IPS-NIHi11 (cell line): ENCODE measurements at places on chromosomes 1 and 21.

DNA sequence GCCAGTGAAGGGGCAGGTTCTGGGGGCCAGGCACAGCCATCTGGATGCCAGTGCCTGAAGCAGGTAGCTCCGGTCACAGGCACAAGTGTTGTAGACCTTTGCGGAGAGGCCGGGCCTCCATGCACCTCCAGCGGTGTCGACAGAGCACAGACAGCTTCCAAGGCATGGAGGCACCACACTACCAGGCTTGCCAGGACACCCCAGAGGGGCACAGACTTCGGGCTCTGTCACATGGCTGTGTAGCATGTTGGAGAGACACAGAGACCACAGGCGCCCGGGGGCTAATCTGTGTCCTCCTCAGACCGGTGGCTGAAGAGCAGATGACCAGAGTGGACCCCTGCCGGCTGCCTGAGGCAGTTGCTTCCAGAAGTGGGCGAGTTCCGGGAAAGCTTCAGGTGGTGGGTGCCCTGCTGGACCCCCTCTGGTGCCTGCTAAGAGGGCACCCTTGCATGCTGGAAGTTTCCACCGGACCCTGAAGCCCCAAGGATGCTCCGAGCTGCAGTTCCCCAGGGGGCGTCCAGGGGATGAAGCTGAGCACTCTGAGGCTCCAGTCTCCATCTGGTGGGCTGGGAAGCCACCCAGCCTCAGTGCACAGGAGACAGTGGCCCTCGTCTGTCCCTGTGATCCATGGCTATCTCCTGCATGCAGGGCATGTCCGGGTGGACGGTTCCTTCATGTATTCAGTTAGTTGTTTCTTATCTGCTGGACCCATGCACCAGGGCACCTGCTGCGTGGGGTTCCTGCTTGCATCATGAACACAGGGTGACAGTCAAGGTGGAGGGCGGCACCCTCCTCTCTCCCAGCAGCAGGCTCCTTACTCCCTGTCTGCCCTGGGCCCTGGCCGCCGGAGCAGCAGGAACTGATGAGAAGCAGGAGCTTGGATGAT, 82.4 kb downstream of the OBSCN start:
- DNase-seq = no peak

DNA sequence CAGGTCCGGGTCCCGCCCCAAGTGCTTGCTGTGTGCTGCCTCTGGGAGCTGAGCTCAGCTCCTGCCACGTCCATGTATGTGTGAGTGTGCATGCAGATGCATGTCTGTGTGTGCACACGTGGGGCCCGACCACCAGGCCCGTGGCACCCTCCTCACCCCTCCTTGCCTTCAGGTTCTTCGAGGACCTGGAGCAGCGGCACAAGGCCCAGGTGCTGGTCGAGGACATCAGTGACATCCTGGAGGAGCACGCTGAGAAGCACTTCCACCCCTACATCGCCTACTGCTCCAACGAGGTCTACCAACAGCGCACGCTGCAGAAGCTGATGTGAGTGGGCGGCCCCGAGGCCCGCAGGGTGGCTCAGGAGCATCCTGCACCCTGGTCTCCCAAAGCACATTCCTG, 18.4 kb downstream of the ARHGEF16 start:
- DNase-seq = no peak

GRCh38 chr1:168235548-168235885, 9.7 kb downstream of the SFT2D2 start:
- DNase-seq = no peak

DNA sequence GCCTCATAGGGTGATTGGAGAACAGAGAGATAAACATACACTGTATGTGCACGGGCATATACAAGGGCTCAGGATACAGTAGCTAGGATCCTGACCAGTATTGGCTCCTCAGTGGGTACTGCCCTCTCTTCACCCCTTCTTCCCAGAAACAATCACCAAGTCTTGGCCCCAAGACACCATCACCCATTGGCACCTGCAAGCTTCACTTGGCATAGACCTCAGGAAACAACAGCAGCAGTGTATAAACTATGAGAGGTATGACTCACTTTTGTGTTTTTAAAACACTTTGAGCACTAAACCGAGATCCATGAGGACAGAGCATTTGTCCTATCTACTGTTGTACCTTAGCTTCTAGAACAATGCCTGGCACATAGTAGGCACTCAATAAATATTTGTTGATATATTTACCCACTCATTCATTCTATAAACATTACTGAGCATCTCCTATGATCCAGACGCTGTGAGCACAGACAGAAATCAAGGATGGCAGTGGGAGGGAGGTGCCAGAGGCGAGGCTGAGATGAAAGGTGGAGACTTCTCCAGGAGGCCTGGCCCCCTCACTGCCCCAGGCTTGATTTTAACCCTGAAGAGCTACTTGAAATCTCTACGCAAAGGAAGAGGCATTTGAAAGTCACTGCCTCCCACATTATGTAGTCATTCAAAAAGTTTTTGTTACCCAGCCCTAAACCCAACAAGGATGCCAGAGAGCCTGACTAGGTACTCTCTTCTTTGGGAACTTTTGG, 95.2 kb downstream of the CAMK2N1 start:
- no peak for DNase-seq

GRCh38 chr1:241518476-241519307, 863 bp downstream of the FH start:
- DNase-seq = peak; percentile 32

- DNase-seq = no peak
Measured at GRCh38 chr21:46182548-46183336, 1.5 kb downstream of the SPATC1L start.

DNA sequence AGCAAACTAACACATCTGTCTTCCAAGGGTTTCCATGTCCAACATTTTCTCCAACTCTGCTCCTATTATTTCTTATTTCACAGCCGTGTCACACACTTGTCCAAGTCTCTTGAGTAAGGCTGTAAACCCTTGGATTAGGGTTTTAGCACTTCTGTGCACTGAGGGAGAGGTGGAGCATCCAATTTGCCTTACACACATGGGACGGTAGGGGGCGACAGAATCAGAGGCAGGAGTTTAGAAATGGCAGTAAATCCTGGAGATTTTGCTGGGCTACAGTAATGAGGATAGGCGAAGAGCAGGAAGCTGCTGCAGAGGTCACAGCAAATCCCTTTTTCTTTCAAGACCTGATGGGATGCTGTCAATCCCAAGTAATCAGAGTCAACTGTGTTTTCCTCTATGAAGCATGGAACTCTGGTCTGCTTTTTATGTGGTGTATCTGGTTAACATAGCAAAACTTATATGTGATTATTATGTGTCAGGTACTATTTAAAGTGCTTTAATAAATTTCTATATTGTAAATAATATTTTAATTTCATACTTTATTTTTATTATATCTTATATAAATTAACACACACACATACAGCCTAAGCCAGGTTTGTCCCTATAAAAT, 15.4 kb upstream of the LCE5A start:
- no peak for DNase-seq

- DNase-seq = no peak
Measured at GRCh38 chr1:159012495-159012894, 2.8 kb downstream of the IFI16 start.

DNA sequence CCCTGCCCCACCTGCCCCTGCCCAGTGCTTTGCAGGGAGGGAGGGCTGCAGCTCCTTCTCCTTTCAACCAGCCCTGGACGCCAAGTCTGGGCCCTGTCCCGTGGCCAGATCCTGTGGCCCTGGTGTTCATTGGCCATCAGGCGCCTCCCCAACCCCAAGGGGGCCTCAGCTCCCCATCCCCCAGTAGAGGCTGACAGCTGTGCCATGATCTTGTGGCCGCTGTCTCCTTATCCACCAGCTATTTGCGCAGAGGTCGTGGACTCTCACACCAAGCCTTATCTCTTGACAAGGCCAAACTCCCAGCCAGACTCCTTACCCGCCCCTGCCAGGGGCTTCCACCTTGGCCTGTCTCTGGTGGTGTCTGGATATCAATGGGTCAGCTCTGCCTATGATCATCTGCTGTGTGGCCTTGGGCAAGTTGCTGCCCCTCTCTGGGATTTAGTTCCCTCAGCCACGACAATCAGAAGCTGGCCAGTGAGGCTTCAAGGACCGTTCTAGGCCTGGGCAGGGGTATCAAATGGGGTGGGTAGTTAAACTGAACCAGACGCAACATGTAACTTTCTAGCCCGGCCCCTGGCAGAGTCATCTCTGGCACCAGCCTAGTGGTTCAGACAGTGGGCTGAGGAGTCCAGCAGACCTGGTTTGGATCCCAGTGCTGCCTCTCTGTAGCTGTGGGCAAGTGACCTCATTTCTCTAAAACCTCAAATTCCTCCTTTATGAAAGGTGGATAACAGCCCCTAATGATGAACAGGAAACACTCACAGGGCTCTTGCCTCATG, 3.3 kb upstream of the COL8A2 start:
- DNase-seq = peak; percentile 16

GRCh38 chr21:42790520-42791065, 88.7 kb downstream of the WDR4 start:
- DNase-seq = no peak

DNA sequence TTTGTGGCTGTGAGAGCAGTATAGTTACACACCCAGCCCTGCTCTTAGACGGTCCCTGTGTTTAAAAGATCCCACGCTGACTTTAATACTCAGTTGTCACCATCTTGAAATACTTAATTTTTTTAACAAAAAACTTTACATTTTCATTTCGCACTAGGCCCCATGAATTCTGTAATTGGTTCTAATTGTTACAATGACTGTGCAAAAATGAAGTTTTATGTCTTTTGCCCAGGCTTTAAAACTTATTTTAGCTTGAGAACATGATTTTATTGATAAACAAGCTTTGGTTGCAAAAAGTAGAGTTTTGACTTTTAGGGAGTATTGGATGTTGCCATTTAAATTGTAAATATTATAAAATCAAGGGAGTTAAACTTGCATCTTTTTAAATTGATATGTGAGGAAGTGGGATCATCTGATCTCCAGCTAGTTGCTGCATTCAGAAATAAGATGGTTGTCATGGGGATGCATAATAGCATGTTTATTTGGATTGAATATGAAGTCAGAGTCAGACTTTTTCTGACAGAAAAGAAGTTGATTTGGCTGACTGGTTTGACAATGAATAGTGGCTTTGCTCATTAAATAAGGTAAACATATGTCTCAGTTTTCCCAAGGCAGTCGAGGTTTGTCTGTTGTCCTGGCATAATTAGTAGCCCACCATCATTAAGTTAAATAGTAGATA, 23.0 kb upstream of the CRP start:
- DNase-seq = no peak

DNA sequence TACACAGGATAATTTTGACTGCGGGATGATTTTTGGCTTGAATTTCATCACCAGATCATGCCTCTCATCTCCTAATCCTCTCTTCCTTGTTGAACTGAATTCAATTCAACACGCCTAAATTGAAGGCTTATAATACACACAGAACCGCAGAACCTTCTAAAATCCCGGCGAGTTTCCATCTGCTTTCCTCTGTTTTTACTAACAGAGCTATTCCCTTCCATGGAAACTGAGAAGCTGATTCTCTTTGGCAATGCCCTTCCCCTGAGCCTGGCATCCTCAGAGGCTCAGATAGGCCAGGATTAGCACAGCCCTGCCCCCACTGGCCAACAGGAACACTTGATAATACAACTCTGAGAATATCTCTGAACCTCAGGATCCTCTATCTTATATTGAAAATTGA, 130.2 kb downstream of the CAPN8 start:
- DNase-seq = no peak

- no peak for DNase-seq
Measured at GRCh38 chr1:60483509-60483908, 409.9 kb upstream of the C1orf87 start.

- DNase-seq = peak; percentile 75
Measured at GRCh38 chr1:30853350-30853749, 55.2 kb downstream of the SDC3 start.

- DNase-seq = peak; percentile 83
Measured at GRCh38 chr1:156583821-156584622, 4.5 kb downstream of the TTC24 start.

- no peak for DNase-seq
Measured at GRCh38 chr1:55503663-55504305, 288.6 kb upstream of the USP24 start.

GRCh38 chr1:76786222-76786621, 81.1 kb upstream of the ST6GALNAC5 start:
- DNase-seq = no peak

- DNase-seq = no peak
Measured at GRCh38 chr1:219940707-219941106, 12.3 kb upstream of the SLC30A10 start.

DNA sequence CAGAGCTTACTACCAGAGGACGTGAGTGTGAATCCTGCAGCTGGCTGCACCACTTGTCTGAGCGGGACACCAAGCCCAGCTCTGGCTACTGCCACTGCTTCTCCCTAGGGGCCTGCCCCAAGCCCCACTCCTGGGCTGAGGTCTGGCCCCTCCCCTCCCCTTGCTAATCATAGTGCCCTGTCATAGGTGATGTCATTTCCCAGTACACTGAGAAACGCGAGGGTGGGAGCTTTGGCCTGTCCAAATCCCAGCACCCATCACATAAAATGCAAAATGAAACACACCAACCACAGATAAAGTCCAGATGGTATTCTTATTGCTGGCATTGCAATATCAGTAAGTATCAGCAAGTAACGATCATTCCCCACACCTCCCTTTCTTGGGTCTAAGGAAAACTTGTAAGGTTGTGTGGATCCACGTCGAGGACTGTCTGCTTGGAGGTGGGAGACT, 77.7 kb downstream of the TOMM20 start:
- DNase-seq = peak; percentile 43

DNA sequence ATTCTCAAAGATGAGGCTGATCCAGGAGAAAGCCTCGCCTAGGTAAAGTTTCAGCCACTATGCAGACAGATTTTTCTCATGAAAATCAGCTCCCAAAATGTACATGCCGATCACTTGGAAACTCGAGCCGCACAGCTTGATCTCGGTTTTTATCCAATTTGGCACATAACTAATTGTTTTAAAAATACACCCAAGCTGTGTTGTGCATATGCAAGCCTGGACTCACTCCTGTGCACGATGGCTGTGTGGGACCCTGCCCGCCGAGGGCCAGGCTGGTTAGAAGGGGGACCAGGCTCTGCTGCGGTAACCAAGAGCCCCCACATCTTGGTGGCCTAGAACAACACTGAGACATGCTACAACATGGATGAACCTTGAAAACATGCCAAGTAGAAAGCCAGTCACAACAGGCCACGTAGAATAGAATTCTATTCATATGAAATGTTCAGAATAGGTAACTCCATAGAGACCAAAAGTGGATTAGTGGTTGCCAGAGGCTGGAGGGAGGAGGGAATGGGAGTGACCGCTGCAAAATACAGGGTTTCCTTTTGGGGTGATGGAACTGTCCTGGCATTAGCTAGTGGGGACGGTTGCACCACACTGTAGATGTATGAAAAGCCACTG, 16.1 kb upstream of the LDLRAP1 start:
- DNase-seq = no peak

- DNase-seq = no peak
Measured at GRCh38 chr1:213103377-213104306, 52.6 kb downstream of the RPS6KC1 start.

DNA sequence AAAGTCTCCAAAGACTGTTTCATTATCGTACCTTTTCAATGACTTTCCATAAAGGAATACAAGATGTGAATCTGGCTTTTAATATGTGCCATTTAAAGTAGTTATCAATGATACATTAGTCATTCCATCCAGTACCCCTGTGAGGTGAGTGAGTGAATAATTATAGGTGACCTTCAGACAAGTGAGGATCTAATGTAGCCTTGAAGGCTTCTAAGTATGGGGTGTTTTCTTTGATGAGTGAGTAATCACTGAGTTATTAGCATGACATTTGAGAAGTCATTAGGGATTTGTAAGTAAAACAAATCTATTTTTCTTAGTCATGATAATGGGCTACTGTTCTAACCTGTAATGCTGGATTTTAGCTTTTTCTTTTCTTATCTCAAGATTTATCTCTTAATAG, 831.4 kb downstream of the ADGRL2 start:
- DNase-seq = no peak

GRCh38 chr1:186682736-186683135, 2.5 kb upstream of the PTGS2 start:
- DNase-seq = no peak
